ENCODE measurements at places on chromosomes 2 and 18.

DNA sequence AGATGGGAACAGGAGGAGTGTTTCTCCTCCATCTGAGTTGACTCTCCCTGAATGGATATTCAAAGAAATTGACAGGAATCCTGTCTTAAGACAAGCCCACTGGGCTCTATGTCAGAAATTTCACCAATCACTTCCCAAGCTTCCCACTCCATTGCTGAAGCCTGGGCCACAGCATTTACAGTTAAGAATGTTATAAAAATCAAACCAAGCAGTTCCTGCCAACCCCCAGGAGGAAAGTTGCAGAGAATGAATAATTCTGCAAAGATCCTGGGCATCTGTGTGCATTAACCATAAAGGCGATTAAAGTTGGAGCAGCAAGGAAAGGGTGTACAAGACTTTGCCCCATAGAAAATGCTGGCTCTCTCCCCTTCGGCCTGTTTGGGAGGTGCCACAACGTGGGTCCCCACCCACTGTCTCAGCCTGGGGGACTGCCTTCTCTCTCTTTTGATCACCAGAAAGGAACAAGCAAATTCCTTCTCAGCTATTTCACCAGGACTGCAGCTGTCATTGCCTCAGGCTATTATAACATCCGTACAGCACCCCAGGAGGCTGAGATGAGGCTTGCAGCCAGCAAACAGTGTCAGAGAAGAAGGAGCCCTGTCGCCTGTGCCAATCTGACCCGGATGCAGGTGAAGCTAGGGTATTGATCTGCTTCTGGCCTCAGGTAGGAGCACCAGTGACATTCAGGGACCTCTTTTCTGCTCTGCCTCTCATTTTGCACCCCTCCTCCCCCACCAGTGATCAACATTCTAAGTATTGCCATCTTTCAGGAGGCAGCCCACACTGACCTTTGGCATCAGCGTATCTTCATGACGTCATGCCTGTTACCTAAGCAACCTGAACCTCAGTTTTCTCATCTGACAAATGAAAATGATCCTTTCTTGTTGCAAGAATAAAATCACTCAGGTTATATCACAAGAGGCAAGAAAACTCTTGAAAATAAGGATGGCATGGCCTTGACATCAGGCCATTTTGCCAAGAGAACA lies 219.0 kb downstream of the SH3BP4 start:
- peak; percentile 40 for DNase-seq

DNA sequence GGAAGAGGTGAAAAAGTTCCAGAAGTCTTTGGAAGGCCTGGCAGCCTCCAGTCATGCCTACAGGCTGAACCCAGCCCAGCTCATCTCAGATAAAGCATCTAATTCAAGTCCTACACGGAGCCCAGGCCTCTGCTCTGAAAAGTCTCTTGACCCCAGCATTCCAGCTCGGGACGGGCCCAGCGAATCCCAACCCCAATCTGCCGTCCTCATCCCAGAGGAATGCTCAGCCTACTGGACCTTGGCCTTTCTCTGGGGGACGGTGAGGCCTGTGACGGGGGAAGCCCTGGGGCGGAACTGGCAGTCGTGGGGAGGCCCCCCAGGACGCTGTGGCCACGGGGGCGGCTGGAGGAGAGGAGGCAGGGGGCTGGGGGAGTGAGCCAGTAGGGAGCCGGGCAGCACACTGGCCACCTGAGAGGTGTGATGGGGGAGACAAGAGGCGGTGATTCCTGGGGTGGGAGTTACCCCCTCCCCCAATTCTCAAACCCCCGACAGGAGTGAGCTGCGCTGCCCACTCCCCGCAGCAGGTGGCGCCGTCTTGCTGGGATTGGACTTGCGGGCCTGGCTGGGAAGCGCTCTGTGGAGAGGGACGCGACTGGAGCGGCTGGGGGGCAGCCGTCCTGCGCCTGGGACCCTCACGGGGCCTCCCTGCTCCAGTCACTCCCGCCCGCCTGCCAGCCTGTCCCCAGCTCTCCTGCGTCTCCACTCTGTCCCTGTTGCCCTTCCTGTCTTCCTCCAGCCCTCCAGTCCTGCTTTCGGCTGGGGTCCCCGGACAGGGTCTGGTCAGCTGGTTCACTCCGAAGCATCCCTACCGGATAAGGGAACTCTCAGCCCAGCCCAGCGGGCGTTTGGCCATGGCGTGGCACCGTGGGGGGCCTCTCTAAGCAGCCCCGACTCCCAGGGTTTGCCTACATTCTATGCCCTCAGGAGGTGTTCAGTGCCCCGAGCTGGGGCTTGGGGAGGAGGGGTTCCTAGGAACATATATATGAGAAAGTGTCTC lies 182.6 kb upstream of the HAAO start:
- no peak for DNase-seq

DNA sequence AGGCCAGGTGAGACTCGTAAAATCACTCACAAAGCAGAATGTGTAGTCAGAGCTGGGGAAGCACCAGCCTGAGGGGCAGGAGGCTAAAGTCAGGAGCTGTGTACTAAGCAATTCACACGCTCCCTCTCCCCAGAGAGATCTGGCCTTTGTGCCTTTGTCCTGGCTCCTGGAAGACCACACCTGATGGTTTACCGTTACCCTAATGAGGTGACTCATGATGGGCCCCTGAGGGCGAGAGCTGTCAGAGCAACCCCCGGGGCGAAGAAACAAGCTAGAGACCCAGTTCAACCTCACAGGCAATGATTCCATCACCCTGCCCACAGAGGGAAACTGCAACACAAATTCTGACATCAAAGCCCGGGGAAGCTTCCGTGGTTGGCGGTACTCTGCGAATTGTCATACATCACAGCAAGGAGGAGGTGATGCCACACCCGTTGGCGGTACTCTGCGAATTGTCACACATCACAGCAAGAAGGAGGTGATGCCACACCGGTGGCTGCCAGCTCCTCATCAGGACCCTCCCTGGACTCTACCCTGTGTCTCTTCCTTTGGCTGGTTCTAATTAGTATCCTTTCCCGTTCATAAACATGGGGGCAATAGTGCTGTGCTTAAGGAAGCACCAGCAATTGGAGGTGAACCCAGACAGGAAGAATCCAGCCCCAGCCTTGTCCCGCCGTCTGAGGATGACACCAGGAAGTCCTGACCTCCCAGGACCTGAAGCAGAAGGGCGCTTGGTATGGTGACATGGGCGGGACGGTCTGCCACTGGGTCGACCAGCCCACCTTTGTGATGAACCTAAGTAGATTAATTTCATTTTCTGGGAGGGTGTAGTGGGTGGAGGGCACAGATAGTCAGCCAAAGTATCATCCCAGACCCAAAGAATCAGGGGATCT lies 30.5 kb downstream of the B3GNT7 start:
- DNase-seq: no peak

DNA sequence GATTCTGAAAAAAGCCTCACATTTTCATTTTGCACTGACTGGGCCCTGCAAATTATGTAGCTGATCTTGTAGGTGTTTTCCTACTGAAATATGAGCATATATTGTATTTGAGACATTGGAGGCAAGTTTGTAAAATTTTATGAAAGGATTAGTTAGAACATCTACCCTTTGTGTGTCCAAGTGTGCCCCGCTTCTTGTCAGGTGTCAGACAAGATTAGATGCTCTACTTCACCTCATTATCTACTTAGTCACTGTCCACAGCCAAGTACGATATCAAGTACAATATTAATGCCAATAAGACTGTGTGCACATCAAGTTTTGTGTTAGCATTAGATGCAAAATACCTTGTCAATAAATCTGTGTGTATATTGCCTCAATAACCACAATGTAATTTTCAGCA lies 67.8 kb upstream of the RPRM start:
- DNase-seq: no peak

DNA sequence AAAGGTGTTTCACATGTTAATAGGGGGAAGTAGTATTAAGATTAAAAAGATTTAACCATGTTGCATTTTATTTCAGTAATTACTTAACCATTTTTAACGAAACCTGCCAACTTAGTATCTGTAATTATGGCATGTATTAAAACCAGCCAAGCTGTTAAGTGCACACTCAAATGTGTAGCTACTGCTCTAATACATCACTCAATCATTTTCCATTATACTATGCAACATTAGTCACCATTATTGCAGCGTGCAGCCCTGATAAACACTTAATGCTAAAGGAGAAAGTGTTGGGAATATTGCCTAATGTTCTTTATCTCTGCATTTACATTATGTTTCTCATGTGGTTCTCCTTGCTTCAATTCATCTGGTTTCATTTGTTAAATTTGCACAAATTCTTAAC lies 745.9 kb upstream of the FAM98A start:
- no peak for DNase-seq

GRCh38 chr2:134919341-134920210 lies 954 bp downstream of the CCNT2 start:
- DNase-seq: peak; percentile 6

DNA sequence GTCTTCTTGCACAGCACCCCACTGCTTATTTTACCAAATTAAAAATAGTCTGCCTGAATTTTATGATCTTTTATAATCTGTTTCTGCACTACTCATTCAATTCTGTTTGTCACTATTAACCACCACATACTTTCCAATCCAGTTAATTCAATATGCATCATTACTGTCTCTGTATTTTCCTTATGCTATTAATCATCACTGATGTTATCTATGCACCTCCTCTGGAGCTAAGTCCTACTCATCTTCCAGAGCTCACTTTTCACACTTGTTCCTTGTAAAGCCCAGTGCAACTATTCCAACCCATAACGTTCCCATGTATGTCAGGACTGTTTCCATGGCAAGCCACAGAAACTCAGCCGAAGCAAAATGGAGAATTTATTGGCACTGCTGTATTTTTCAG lies 713.6 kb downstream of the PLCL1 start:
- no peak for DNase-seq

- no peak for DNase-seq
Measured at GRCh38 chr2:234278556-234279255, 218.2 kb downstream of the ARL4C start.

DNA sequence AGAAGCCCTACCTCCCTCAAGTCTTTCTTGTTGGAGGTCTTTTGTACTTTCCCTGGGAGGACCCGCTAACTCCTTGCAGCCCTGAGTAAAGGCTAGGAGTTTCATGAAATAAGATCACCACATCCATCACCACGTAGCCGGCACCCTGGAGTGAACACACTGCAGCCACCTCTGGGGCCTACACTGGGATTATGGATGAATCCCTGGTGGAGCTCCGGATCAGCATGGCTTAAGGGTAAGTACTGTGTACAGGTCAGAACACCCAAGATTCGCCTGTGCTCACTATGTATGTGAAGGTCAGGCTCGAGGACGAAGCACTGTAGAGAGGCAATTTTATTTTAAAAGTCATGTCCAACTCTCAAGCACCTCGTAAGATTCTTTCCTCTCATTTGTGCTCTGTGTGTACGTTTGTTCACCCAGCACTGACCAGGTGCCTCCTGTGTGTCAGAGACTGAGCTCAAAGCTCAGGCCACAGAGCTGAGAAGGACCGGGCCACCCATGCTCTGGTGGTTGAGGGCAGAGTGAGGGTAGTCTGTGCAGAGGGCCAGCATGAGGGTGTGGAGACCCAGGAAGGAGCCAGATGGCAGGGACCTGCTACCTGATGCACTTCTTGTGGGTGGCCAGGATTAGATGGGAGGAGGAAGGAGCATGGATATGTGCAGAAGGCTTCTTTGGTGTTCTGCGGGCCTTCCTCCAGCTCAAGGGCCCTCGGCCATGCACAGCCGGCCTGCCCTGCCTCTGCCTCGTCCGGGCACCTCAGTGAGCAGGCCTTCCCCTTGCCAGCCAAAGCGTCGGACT lies 66.7 kb upstream of the TFCP2L1 start:
- no peak for DNase-seq

DNA sequence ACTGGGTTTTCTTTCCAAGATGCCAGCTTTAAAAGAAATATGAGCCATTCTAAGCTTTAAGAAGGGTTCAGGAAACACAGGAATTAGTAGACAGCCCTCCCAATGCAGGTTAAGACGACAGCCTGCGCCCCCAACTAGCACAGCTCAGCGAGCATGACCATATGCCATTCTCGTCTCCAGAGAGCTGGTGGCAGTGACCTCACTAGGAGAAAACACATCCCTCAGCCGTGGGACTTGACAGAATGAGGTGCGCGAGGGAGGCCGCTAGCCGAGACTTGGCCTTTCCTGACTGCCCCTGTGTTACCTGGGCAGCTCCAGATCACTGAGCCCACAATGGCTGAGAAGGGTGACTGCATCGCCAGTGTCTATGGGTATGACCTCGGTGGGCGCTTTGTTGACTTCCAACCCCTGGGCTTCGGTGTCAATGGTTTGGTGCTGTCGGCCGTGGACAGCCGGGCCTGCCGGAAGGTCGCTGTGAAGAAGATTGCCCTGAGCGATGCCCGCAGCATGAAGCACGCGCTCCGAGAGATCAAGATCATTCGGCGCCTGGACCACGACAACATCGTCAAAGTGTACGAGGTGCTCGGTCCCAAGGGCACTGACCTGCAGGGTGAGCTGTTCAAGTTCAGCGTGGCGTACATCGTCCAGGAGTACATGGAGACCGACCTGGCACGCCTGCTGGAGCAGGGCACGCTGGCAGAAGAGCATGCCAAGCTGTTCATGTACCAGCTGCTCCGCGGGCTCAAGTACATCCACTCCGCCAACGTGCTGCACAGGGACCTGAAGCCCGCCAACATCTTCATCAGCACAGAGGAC lies 103.9 kb downstream of the MAPK4 start:
- no peak for DNase-seq

DNA sequence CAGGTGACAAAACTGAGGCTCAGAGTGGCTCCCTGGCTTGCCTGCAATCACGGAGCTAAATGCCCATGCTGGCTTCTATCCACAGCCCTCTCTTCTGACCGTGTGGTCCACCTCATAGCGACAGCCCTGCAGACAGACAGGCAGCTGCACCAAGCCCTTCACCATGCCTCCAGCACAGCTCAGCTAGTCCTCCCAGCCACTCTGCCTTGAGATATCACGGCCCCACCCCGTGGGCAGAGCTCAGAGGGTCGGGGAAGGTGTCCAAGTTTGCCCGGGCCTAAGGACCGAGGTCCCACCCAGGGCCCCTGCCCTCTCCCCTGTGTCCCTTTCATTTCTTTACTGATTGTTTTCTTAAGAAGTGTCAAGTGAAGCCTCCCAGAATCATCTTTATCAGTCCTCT lies 128.2 kb upstream of the GLI2 start:
- DNase-seq: no peak

- no peak for DNase-seq
Measured at GRCh38 chr18:45653090-45653489, 37.8 kb downstream of the SLC14A2 start.

DNA sequence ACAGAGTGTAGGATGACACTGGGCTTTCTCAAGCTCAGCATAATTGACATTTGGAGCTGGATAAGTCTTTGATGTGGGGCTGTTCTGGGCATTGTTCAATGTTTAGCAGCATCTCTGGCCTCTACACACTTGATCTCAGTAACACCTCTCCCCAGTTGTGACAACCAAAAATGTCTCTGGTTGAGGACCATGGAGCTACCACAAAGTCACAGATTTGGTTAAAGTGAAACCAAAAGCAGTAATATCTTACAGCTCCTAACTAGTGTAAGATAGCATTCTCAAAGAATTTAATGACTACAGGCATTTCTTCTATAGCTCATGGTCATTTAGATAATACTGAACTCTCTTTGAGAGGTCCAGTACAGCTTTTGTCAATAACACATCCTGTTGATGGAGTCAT lies 23.4 kb upstream of the PAX3 start:
- no peak for DNase-seq

- no peak for DNase-seq
Measured at GRCh38 chr2:188610827-188611226, 319.2 kb downstream of the GULP1 start.

All from NCI-H748 treated with DMSO at 0.1 percent for 48 hours (cell line).